ENCODE measurements at places on chromosomes 2 and 18. TPM values are rescaled to one million over a fixed set of nuclear protein-coding genes. Genes with fewer than 3 reads are reported as not detected.

GRCh38 chr2:33704406-33704855 is 105.3 kb upstream of the FAM98A start:
- no peak for DNase-seq

DNA sequence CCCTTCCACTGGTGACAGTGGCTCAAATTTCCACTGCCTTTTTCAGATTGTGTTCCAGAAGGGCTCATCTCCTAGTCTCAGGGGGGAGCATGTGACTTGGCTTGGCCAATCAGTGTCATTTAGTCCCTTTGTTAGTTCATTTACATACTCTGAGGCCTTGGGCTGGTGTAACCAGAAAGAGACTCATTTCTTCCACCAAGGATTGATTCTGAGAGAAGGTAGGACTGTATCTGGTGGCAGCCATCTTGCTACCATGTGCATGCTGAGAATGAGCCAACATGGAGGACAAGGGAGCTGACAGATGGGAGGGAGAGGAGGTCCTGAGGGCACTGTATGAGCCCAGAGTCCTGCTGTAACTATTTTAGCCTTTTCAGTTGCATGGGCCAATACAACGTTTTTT is 191.7 kb downstream of the THSD7B start:
- DNase-seq: no peak

GRCh38 chr2:23460993-23461392 is 76.0 kb downstream of the KLHL29 start:
- DNase-seq: no peak

- DNase-seq: no peak
These were observed 672.3 kb downstream of the ARHGAP15 start for GRCh38 chr2:143801561-143801960.

- no peak for DNase-seq
These were observed 454.9 kb upstream of the CHAC2 start for GRCh38 chr2:53312721-53313120.

DNA sequence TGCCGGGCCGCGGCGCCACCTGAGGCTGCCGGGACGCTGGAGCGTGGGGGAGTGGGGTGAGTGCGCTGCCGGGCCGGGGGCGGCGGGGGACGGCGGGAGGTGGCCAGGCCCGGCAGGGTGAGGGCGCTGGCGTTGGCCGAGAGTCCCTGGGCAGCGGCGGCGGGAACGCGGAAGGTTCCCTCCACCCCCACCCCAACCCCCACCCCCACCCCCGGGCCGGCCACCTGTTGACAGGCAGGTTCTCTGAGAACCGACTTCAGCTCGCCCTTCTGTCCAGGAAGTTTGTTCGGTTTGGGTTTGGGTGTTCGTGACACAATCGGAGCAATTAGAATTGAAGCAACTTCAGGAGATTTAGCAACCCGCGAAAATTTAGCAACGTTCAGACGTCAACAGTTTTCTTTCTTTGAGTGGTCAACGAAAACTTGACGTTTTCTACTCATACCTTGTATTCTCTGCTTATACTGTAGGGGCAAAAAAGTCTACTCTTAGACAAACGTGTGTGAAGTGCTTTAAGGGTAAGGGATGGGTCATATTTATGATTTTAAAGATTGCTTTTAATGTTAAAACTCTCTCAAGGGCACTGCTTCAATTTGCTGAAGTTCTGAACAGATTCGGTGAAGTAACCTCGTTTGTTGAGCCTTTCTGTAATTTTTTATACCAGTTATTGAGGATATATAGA is 9.3 kb downstream of the OTX1 start:
- DNase-seq: no peak

GRCh38 chr2:214575030-214575429 is 164.2 kb downstream of the VWC2L start:
- no peak for DNase-seq

DNA sequence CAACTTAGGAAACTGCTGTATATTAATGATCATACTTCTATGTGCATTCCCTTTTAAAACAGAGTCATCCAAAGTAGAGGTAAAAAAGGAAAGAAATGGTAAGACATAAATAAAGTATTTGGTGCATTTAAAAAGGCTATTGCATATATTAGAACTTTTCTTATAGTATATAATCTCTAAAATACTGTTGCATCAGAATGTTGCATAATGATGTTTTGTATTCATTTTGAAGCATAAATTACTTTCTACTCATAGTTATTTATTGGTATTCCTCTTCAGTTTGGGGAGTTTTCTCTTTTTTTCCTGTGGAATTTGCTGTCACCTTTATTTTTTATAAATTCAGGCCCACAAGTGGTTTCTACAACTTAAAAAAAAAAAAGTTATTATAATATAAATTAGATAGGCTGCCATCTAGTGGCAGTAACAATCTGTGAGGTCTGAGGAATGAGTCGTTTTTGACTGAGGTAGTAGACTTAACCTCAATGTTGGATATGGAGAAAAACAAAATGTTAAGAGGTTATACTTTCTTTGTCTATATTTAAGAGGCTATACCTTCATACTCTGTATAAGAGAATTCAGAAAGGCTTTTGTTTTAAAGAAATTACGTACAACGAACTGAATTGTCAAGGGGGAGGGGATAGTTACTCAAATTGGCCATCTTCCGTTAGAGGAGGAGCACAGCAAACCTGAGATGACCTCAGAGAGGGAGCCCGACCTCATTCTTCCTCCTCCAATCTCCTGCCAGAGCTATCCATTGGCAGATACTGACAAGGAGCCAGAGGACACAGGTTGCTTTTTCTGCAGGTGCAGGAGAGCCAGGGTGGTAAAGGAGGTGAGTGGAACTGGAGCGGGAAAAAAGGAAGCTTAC is 23.8 kb downstream of the ANKAR start:
- no peak for DNase-seq

GRCh38 chr2:44004735-44005602 is 9.2 kb upstream of the LRPPRC start:
- DNase-seq: no peak

DNA sequence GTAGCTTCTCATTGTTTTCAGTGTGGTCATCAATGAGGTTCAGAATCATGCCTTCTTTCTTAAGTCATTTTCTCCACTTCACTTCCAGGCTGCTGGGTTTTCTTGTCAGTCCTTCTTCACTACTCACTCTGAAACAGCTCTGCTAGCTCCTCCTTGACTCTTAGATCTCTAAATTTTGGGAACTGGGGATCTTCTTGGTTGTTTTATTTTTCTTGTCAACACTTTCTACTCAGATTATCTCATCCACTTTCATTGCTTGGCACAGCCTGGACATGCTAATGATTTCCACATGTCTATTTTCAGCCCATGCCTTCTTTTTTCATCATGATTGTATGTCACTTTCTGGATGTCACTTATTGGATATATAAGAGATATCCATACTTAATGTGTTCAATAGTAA is 517.8 kb upstream of the DSEL start:
- no peak for DNase-seq

The WNT10A gene
- total RNA-seq: 53.2 TPM

The SAG gene
- not detected for total RNA-seq
